ENCODE measurements at places on chromosomes 16 and 17.

- DNase-seq, result no peak
Measured at GRCh38 chr16:55713103-55713502, 57.3 kb downstream of the SLC6A2 start.

GRCh38 chr16:82634955-82635610 is 8.3 kb downstream of the CDH13 start:
- DNase-seq, result no peak

DNA sequence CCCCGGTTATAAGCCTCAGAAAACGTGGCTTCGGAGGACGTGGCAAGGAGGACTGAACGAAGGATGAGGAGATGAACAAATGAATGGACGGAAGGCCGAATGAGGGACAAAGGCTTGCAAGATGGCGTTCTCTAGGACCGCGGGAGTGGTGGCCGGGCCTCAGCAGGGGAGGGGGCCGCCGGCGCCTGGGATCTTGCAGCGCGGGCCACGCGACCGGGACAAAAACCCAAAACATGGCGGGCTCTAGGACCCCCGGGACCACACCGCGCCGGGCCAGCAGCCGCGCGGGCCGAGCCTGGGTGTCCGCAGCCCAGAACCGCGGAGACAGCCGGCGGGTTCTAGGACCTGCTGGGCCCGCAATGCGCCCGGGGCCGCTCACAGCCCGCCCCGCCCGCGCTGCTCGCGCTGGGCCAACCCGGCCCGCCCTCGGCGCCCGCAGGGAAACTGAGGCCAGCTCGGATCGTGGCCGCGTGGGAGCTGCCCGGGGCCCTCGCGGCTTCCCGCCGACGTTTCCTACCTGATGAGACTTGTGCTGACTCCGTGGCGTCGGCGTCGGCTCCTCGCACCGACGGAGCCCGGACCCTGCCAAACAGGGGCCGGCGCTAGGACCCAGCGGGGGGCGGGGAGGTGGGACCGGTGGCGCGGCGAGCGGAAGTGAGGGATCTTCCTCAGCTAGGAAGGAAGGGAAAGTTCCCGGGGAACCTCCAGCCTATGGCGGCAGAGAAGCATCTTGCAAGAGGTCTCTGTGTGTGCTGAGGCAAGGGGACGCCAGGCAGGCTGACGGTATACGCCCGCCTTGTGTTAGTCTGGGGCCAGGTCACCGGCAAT is 684 bp downstream of the ZNF668 start:
- DNase-seq, result peak; percentile 74

- no peak for DNase-seq
Measured at GRCh38 chr16:26031286-26031685, 339.5 kb downstream of the HS3ST4 start.

DNA sequence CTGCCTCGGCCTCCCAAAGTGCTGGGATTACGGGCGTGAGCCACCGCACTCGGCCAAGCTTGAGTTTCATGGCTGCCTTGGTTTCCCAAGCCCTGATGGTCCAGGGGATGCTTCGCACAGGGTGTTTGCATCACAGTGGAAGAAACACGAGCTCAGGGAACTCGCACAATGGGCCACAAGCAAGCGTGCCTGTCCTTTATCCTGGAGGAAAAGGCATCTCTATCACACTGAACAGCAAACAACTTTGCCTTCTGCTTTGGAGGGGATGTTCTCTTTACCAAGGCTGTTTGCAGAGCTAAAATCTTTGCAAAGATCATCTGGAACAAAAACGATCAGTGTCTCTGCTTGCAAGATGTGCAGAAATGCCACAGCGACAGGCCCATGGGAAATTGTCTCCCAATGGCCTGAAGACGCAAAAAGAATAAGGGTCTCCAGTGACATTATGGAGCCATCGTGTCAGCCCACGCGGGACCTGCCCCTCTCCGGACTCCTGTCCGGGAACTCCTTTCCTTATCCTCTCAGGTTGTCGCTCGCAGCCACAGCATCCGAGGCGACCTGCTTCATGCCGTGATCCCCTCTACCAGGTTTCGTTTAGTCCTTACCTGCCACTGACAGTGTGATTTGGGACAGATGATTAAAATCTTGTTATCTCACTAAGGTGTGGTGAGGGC is 44.1 kb upstream of the CBFA2T3 start:
- DNase-seq, result no peak

GRCh38 chr17:18191236-18191667 is 7.6 kb downstream of the ALKBH5 start:
- DNase-seq, result no peak

- no peak for DNase-seq
Measured at GRCh38 chr17:81218459-81218858, 4.3 kb downstream of the CEP131 start.

DNA sequence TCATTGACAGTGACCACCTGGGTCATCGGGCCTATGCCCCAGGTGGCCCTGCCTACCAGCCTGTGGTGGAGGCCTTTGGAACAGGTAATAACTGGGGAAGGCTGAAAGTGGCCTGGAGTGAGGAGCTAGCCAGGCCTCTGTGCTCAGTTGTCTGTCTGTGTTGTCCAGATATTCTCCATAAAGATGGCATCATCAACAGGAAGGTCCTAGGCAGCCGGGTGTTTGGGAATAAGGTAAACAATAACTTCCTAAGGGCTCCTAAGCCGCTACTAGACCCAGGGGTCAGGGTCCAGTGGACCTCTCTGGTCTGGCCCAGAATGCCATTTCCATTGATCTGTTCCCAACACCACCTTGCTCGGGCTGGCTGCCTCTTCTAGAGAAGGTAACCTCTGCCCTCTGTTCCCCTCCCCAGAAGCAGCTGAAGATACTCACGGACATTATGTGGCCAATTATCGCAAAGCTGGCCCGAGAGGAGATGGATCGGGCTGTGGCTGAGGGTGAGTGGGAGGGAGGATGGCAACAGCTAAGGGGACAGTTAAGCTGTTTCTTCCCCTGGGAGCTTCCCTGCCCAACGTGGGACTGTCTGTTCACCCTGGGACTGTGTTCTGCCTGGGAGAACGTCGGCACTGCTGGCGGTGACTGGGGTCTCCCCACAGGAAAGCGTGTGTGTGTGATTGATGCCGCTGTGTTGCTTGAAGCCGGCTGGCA is 1.9 kb upstream of the MLX start:
- DNase-seq, result no peak

DNA sequence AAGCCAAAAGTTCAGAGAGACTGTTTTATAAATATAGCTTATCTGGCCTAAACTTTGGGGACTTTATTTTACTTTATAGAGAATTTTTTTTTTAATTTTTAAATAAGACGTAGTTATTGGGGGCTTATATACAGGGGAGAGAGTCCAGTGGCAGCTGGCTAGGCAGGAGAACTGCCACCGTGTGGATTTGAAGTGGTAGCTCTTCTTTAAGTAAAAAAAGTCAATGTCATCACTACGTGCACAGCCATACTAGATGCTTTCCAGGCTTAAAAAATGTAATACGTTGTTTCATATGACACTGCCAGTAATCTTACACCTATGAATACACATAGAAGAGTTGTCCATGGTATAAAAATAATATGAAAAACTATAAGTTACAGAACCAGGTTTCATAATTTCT is 31.9 kb upstream of the ANKFY1 start:
- DNase-seq, result no peak

GRCh38 chr17:44907729-44908470 is 7.4 kb downstream of the GFAP start:
- DNase-seq, result no peak

- DNase-seq, result peak; percentile 24
Measured at GRCh38 chr17:75181608-75182318, 996 bp downstream of the SUMO2 start.

DNA sequence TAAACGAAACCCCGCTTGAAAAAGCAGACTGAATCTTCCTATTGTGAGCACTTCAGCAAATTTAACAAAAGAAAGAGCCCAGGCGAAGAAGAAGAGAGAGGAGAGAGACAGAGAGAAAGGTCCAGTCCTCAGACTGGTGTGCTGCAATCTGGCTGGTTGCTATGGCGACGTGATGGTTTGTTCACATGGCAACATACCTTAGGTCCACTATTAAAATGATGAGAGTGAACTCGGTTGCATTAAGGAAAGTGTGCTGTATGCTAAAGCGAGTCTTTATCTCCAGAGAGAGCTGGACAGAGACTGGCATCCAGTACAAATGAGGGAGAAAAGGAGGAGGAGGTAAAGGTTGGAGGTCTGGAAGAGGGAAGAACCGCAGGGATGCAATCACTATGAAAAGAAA is 271.8 kb upstream of the ZFHX3 start:
- no peak for DNase-seq

DNA sequence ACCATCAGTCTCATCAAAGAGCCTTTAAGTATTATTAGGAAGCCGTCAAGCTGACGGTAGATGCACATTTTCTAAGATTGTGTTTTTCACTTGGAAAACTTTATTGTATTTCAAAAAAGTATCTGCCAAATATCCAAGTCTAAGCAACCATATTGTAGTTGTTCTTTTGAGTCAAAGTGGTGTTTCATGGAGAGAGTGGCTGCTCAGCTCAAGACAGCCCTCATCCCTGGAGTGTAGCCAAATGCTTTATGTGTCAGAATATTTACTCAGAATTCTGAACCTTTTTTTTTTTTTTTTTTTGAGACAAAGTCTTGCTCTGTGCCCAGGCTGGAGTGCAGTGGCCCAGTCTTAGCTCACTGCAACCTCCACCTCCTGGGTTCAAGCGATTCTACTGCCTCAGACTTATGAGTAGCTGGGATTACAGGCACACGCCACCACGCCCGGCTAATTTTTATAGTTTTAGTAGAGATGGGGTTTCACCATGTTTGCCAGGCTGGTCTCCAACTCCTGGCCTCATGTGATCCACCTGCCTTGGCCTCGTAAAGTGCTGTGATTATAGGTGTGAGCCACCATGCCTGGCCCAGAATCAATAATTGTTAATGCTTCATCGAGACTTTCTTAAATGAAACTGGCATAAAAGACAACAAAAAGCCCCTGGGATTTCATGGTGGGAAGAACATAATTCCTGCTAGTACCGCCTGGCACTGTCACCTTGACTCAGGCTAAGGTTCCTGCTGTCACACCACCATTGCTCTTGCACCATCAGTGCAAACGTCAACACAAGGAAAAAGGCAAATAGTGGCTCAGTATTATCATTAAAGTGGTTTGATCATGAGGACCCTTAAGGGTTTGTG is 45.5 kb downstream of the PRKCA start:
- no peak for DNase-seq

DNA sequence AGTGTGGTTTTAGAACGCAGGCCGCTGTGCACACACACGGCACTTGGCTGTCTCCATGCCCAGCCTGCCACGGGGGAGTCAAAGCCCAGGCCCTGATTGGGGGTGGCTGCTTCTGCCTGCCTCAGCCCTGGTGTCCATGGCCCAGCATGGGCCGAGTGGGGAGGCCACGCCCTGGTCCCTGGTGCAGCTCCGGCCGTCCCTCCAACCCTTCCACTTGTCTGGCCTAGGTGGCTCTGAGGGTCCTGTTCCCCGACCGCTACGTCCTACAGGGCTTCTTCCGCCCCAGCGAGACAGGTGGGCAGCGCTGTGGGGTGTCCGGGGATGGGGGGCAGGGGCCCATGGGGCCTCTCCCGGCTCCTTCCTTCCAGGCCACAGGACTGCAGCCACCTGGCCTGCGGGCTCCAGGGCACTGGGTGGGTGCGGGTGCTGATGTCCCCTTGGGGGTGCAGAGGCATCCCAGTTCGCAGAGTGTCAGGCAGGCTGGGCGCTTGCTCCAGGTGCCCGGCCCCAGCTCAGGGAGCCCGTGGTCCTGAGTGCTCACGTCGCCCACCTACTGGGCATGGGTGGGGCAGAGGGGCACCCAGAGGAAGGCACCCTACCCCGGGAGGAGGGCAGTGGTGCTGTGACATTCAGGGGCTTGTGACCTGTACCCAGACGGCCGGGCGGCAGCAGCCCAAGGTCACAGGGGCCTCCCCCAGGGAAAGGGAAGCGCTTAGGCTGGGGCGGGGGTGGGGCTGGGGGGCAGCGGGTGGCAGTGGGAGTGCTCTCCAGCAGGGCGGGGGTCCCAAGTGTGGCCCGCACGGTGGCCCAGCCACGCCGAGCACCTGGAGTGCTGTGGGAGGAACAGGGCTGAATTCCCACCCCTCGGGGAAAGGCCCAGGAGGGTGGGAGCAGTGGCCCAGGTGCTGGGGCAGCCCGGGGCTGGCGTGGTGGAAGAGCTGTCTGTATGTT is 11.8 kb downstream of the CENPX start:
- DNase-seq, result no peak

DNA sequence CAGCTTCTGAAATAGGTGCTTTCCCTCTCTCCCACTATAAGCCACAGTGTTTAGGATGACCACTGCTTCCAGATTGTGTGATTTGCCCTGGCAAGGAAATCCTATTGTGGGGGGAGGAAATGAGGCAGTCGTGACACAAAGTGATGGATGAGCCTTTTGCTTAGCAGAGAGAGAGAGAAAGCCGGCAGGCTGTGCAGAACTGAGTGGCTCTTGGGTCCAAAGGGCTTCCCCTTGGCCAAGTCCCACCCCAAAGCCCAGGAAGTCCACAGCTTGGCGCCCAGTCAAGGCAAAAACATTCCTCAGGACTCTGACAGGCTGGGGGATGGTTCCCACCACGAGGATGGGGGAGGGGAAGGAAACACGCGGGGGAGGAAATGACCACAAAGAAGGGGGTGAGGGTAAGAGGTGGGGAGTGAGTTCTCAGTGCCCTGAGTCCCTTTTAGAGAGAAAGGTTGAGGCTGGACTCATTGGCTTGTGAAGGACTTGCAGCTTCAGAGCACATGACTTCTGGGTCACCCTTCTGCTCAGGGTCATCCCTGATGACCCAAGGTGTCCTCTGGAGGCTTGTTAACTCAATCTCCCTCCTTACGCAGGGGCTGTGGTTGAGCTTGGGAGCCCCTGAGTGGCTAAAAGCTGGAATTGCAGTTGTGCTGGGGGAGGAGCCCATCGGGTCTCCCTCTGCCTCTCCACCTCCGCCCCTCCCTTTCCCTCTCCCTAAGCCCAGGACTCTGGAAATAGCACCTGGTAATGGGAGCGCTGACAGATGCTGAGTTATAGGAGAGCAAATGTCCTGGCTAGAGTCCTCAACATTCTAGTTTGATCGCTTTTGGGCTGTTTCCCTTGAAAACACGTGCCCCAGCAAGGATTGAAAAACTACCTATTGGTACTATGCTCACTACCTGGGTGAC is 10.3 kb upstream of the MSL1 start:
- DNase-seq, result no peak

DNA sequence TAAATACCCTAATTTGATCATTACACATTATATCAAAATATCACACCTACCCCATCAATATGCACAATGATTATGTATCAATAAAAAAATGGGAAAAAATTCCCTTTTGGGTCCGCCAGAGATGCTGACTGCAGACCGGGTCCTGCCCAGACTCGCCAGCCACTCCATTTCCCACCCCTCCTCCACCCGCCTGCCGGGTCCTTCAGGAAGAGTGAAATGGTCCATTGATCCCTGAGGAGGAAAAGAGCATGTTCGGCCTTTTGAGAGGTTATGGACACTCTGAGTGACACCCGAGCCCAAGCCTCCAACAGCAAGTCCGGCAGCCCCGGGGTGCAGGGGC is 123.9 kb upstream of the ZFHX3 start:
- DNase-seq, result no peak

- no peak for DNase-seq
Measured at GRCh38 chr17:7884581-7885366, 3.8 kb upstream of the CHD3 start.

GRCh38 chr17:6138761-6139446 is 68.7 kb downstream of the WSCD1 start:
- DNase-seq, result no peak
